Kidney (tissue), 22 donors: ENCODE measurements at places on chromosomes 11 and 22.

DNA sequence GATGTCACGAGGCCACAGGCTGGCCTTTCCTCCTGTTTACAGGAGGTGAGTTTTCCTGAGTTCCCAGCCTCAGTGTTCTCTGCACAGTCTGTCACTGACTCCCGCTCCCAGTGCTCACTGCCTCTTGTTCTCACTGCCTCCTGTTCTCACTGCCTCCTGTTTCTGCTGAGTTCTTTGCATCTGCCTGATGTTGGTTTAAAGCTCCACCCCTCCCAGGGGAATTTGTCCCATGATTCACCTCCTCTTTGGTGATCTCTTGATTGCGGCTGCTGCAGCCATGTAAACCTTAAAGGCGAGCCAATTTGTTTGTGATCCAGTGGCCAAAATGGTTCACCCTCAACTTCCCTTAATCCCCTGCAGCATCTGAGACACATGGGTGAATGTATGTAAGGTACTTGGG lies 6.0 kb upstream of the TUBA8 start:
- no peak for DNase-seq

- DNase-seq = peak; percentile 78
Observed at GRCh38 chr22:46739094-46739870, 1.2 kb upstream of the CERK start.

DNA sequence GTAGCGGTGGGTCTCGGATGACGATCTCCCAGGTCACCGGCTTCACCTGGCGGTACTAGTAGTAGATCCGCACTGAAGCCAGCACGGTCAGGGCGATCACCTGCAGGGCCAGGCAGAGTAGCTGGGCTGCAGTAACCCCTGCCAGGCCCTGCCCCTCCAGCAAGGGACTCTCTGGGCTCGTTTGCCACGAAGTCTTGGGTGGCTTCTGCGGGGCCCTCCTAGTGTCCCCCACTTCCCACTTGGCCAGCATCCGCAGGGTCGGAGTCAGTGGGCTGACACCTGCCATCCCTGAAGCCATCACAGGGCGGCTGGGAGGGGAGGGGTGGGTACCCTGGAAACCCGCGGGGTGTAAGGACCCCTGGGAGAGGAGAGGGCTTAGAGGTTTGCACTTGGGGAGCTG lies 214.0 kb downstream of the OR4C45 start:
- no peak for DNase-seq

GRCh38 chr11:97351939-97352338 lies 962.1 kb downstream of the JRKL start:
- DNase-seq = no peak
